WTC11 (cell line): ENCODE measurements at places on chromosomes 16 and 17. TPM values are rescaled to one million over a fixed set of nuclear protein-coding genes. Genes with fewer than 3 reads are reported as not detected.

DNA sequence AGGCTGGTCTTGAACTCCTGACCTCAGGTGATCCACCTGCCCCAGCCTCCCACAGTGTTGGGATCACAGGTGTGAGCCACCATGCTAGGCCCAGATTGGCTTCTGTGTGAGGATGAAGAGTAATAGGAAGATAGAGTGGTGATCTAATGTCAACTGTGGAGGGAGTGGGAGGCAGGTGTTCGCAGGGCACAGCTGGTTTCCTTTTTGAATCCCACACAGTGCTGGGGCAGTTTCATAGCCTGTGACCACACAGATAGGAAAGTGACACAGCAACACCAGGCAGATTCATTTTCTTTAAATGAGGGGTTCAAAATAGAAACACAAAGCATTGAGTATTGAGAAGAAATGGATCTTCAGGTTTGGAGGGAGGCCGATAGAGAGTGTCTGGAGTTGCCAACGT lies 540.3 kb downstream of the WWOX start:
- DNase-seq = no peak

DNA sequence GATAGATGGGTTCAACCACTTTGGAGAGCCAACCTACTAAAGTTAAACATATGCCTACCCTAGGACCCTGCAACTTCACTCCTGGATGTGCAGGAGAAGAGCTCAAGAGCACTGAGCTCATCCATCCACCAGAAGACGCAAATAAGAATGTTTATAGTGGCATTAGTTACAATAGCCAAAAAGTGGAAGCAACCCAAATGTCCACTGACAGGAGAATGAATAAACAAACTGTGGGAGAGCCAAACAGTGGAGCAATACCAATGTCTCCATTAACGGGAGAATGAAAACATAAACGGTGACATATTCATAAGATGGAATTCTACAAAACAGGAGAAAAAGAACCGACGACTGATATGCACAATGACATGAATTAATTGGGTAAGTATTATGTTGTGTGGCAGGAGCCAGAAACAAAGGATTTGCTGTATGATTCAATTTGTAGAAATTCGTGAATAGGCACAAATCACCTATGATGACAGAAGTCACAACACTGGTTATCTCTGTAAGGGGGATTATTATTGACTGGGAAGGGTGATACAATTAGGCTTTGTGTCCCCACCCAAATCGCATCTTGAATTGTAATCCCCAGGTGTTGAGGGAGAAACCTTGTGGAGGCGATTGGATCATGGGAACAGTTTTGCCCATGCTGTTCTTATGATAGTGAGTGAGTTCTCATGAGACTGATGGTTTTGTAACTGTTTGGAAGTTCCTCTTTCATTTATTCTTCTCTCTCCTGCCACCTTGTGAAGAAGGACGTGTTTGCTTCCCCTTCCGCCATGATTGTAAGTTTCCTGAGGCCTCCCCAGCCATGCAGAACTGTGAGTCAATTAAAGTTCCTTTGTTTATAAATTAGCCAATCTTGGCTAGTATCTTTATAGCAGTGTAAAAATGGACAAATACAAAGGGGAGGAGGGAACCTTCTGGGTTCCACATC lies 57.9 kb upstream of the PLCG2 start:
- DNase-seq = no peak

- peak; percentile 87 for DNase-seq
Observed at GRCh38 chr16:58000706-58001676, at the start of gene USB1. Gene USB1, plus strand, starts transcription at chr16:58001407. Its CDS starts 77 bp downstream, at chr16:58001484.

GRCh38 chr17:6591599-6592158 lies 35.3 kb upstream of the PITPNM3 start:
- no peak for DNase-seq

DNA sequence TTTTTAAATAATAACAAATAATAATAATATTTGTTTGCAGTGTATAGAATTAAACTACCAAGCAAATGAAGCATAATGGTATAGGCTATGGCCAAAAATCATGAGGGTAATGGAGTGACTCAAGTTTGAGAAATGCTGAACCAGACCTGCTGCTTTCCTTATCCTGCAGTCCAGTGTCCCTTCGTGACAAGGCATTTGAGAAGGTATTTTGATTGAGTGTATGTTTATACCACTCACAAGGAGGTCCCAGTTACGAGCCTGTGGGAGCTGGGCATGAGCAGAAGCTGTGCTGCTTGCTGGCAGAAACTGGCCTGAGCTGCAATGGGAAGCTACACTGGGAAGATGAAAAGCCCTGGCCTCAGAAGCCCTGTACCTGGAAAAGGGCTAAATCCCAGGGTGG lies 50.3 kb downstream of the GNAO1 start:
- no peak for DNase-seq

DNA sequence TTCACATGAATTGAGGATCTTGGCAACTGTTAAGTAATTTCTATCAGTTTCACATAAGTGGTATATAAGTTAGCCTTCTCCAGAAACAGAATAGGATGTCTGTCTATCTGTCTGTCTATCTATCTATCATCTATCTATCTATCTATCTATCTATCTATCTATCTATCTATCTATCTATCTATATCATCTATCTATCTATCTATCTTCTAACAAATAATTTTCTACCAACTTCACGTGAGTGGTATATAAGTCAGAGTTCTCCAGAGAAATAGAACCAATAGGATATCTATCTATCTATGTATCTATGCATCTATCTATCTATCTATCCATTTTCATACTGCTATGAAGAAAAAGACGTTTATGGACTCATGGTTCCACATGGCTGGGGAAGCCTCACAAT lies 11.4 kb upstream of the SPACA3 start:
- DNase-seq = no peak

DNA sequence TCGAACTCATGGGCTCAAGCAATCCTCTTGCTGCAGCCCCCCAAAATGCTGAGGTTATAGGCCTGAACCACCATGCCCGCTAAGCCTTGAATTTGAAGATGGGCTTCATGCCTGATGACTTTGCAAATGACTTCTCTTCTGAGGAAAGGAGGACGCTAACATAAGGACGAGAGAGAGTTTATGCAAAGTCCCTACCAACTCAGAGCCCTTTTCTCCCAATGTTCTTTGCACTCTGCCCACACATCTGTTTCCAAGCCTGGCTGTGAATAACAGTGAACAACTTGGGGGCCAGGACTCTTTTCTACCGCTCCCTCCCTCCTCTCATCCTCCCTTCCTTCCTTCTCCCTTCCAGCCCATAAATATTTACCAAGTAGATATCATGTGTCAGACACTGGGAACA lies 8.5 kb upstream of the NPIPB2 start:
- no peak for DNase-seq

DNA sequence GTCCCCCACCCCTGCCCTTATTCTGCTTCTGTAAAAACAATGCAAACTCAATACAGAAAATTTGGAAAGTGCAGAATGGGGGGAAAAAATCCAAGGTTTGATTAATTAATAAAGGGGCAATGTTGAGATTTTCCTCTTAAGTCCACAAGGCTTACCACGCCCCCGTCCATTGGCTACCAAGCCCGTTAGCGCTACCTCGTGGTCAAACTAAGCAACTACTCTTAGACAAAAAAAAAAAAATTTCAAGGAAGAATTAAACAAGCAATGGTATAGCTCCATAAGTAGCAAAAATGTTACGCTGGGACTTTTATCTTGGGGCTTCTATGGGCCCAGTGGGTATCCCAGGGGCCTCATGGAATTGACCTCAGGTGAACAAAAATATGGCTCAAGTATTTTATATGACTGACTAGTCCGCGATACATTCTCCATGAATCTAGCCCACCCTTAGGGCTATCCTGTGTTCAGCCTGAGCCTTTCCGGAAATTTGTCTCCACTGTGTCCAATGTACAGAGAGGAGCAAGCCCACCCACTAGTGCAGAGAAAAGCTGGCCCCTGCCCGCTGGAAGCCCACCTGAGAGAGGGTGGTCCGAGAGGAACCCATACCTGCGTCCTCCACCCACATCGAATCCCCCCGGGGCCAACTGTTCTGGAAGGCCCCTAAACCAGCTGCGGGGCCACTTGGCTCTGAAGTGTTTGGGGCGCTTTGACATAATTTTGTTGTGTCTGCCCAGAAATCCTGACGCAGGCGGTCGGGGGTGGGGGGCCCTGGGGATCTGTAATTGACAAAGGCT lies 19.1 kb upstream of the TEX2 start:
- peak; percentile 49 for DNase-seq

- peak; percentile 59 for DNase-seq
Observed at GRCh38 chr17:732902-733720, 715 bp downstream of the TLCD3A start.

GRCh38 chr17:73386561-73386960 lies 74.8 kb upstream of the CDC42EP4 start:
- DNase-seq = no peak

GRCh38 chr17:4550534-4551039 lies 4.6 kb downstream of the MYBBP1A start:
- no peak for DNase-seq

GRCh38 chr17:47276868-47277267 lies 23.2 kb downstream of the ITGB3 start:
- peak; percentile 42 for DNase-seq

GRCh38 chr16:17372386-17372785 lies 98.4 kb downstream of the XYLT1 start:
- DNase-seq = no peak

GRCh38 chr17:42804918-42805367 lies 6.3 kb downstream of the CNTD1 start:
- no peak for DNase-seq

DNA sequence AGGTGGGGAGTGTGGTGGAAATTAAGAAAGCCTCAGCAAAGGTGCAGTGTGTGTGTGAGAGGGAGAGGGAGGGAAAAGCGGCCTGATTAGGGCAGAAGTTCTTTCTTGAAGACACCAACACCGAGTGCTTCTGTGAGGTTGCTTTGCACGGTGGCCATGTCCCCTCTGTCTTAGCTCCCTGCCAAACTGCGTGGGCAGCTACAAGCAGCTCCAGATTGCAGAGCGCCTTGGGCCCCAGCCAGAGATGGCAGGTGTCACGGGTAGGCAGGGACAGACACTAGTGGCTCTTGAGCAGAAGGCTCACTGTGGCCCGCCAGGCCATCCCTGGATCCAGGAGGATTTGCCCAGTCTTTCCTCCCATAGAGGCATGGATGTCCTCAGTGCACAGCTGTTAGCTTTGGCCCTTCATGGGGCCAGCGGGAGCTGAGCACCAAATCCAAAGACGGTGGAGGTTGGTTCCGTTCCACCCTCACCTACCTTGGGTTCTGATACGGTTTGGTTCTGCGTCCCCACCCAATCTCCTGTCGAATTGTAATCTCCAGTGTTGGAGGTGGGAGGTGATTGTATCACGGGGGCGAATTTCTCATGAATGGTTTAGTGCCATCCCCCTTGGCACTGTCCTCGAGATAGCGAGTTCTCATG lies 21.4 kb downstream of the KIAA0513 start:
- no peak for DNase-seq

DNA sequence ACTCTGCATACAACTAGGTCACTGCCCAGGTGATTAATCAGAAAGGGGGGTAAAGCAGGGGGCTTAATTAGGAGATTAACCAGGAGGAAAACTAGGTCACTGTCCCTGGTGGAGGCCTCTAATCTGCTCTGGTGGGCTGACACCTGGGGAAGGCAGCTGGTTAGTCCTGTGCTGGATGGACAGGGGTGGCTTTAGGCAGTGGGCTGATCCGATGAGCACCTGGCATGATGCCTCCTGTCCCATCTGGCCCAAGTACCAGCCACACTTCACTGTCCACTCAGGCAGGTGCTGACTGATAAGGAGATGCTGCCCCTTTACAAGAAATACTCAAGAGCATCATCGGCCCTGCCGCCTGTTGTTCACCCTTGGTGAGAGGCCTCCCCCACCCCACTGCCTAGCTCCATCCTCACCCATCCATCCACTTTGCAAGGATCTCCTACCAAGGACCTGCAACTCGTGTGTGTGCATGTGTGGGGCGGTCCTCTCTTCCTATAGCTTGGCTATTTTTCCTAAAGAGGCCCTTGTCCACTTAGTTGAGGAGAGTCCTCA lies 13.8 kb upstream of the RCVRN start:
- no peak for DNase-seq

DNA sequence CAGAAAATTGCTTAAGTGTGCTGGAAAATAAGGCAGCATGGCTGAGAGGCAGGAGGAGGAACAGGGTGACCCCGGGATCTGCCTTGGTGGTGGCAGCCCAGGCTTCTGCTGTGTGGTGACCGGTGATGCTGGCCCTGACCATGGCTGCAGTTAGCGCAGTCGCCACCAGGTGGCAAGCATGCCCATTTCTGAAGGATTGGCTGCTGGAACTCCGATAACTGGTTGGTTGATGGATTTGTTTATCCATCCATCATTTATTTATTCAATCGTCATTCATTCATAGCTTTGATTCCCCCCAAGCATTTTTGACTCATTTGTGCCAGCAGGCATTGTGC lies 29.1 kb upstream of the ITGA3 start:
- peak; percentile 92 for DNase-seq

DNA sequence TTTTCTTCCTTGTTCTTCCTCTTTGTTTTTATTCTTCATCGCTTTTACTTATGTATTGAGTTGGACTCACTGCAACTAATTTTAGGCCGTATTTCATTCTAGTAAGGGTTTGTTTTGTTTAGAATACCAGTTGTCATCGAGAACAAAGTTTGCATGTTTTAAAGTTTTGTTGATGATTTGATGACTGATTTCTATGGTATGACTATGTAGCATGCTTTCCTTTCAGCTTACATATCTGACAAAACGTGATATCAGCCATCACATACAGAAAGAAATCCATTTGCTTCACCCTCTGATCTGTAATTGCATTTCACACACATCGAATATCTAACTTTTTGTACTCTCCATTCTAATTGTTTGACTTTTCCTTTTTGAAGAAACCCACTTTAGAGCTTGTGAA lies 4.0 kb downstream of the PRKCA start:
- DNase-seq = no peak

DNA sequence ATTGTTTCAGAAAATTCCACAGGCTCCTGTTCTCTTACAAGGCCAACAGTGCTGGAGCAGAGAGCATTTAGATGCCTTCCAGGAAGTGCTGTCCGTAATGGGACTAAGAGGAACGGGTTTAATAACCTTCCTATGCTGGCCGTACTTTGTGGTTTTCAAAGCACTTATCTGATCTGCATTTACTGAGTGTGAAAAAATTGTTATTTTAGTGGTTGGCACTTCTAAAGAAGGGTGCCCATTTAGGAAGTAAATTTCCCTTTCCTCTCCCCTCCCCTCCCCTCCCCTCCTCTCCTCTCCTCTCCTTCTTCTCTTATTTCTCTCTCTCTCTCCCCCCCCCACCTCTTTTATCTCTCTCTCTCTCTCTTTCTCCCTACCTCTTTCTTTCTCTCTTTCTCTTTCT lies 72.0 kb upstream of the DNAJA2 start:
- DNase-seq = no peak

- DNase-seq = no peak
Observed at GRCh38 chr16:30914830-30915229, 8.5 kb upstream of the FBXL19 start.

The ST6GALNAC1 gene
- 0.13 to 0.37 TPM (median 0.16 TPM) in 3 replicates for total RNA-seq

The PRAC2 gene
- 8.0 to 22.3 TPM (median 9.2 TPM) in 3 replicates for total RNA-seq

The AP2B1 gene
- total RNA-seq = 195 to 212 TPM (median 201 TPM) in 3 replicates

The SPATA2L gene
- total RNA-seq = 12.1 to 15.7 TPM (median 14.1 TPM) in 3 replicates

The HSPB9 gene
- total RNA-seq = 0.30 to 0.57 TPM (median 0.46 TPM) in 3 replicates

The KRTAP16-1 gene
- total RNA-seq = not detected in 3 replicates

The EVPLL gene
- not detected in 3 replicates for total RNA-seq

The ERN2 gene
- 1.8 to 3.9 TPM (median 3.7 TPM) in 3 replicates for total RNA-seq

The SMIM36 gene
- not detected in 3 replicates for total RNA-seq

The ACAP1 gene
- total RNA-seq = 58.6 to 63.9 TPM (median 60.6 TPM) in 3 replicates

The CA7 gene
- 1.4 to 2.2 TPM (median 1.6 TPM) in 3 replicates for total RNA-seq

The KCNJ18 gene
- not detected in 3 replicates for total RNA-seq

The ESRP2 gene
- total RNA-seq = 48.5 to 55.0 TPM (median 49.8 TPM) in 3 replicates
